ENCODE measurements at places on chromosomes 7 and 10.

- no peak for DNase-seq
Observed at GRCh38 chr7:143416565-143417149, 8.0 kb upstream of the EPHA1 start.

- DNase-seq, result no peak
Observed at GRCh38 chr7:26306790-26307189, 15.1 kb downstream of the SNX10 start.

DNA sequence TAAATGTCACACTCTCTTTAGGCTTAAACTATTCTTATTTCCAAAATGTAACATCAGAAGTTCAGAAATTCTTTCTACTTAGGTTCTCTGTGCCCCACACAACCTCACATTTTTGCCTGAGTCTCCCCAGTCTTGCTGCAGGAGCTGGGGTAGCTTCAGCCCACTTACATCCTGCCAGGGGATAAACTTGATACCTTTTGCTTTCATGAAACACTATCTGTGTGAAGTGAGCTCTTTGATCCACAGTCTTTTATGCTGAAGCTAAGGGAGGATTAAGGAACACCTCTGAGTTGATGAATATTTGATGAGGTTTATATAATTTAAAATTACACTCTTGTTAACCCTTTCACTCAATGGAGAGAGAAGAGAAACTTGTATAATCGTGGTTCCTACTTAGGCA lies 341.0 kb downstream of the AUTS2 start:
- no peak for DNase-seq

DNA sequence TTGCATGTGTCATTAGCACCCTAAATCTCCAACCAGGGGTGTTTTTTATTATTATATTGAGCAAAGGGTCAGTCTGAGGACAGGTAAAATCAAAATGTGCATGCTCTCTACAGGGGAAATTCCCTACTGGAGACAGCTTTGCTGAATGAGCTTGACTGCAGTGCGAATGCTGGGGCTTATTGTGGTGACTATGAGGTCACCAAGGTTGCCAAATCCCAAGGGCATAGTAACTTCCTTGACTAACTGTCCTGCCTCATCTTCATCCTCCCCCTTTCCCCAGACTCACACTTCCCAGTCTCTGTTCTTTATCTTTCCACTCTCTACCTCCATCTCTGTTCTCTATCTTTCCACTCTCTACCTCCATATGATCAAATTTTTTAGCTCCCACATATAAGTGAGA lies 22.9 kb upstream of the AOC1 start:
- DNase-seq, result no peak

- no peak for DNase-seq
Observed at GRCh38 chr7:105202616-105203015, 186.1 kb downstream of the SRPK2 start.

- no peak for DNase-seq
Observed at GRCh38 chr7:105872491-105872890, 3.9 kb downstream of the ATXN7L1 start.

DNA sequence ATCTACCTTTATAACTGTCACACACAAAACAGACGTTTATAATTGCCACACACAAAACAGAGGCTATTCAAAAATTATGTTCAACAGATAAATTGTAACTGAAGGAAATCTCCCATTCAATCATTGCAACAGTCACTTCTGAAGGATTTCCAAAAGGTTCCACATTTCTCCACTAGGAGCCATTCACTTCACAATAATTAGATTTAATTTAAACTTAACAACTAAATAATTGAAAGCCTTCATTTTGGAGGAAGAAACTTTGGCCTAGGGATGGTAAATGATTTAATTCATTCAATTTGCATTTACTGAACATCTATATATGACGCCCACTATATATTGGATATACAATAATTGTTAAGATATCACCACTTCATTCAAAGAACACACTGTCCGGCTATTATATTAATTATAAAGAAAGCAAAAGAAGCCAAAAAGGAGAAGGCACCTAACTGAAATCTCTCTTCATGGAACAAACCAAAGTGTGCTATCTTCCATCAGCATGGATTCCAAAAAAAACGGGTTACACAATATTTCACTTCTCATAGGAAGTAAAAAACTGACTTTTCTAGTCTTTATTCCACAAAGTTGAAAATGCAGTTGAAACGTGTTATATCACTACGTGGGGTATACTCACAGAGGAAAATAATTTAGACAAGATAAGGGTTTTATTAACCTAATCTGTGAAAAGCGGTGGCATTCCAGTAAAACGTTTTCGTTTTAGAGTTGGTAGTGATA lies 1.7 kb downstream of the ATAD1 start:
- no peak for DNase-seq

DNA sequence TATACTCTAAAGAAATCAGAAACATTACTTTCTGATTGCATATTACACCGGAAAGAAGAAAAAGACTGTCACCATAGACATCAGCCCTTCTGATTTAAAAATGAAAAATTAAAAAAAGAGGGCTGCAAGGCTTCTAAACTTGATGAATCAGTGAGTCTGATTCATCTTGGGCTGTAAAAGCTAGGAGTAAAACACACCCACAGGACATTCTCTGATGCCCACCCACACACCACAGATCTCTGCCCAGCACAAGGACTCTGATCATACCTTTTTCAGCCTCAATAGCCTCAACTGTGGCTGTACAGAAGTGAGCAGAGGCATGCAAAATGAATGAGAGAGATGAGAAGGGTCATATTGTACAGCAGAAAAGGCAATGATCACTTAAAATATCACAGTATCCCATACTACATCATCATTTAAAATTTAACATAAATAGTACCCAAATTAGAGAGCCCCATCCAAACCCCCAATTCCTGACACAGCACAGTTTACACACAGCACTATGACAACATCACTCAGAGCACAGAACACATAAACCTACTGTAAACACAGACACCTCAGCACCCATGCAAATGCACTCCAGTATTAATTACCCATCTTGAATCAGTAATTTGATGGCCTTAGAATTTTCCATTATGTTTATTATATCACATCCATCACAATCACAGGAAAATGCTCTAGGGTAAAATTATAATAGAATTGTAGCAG lies 6.4 kb upstream of the MSS51 start:
- DNase-seq, result no peak

DNA sequence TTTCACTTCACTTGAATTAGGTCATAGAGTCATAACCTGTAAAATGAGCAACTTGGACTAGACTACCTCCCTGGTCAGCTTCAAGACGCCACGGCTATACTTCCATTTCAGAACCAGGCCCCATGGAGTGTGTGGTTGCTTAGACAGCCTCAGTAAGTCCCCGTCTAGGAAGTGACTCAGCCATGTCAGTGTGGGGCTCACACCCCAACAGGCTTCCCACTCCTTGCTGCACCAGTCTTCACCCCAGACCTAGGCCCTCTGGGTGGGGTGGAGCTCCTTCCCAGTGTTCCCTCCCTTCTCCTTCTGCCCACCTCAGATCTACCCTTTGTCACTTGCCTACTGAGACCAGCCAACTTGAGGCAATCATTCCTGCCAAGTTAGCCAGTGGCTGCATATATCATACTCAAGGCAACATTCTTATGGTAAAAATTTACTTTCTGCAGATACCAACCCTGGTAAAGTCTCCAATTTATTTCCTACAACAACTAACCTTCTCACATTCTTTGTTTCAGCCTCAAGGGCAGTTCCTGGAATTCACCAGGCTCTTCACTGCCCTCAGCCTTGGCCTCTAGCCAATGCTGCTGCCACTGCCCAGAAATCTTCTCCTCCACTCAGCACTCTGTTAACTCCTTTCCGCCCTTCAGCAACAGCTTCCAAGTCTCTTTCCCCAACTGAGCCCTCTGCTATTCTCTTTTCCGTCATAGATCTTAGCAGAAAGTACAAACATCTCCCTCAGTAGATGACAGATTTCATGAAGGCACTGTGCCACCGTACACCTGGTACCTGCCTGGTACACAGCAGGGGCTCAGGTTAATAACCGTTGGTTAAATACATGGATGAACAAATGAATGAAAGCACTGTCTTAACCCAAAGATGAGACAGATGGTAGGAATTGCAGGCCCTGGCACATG lies 31.3 kb upstream of the ZNRF2 start:
- DNase-seq, result no peak

DNA sequence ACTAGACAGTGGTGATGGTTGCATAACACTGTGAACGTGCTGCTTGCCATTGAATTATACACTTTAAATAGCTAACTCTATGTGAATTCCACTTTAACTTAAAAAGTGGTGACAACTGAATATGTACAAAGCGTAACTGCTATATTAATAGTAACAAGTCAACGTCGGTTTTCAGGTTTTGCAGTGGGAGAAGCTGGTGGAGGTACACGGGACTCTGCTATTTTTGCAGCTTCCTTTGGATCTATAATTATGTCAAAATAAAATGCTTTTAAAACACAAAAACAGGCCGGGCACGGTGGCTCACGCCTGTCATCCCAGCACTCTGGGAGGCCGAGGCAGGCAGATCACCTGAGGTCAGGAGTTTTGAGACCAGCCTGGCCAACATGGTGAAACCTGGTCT lies 21.0 kb downstream of the AP5Z1 start:
- DNase-seq, result no peak

- no peak for DNase-seq
Observed at GRCh38 chr10:88508796-88509195, 74.3 kb downstream of the RNLS start.

DNA sequence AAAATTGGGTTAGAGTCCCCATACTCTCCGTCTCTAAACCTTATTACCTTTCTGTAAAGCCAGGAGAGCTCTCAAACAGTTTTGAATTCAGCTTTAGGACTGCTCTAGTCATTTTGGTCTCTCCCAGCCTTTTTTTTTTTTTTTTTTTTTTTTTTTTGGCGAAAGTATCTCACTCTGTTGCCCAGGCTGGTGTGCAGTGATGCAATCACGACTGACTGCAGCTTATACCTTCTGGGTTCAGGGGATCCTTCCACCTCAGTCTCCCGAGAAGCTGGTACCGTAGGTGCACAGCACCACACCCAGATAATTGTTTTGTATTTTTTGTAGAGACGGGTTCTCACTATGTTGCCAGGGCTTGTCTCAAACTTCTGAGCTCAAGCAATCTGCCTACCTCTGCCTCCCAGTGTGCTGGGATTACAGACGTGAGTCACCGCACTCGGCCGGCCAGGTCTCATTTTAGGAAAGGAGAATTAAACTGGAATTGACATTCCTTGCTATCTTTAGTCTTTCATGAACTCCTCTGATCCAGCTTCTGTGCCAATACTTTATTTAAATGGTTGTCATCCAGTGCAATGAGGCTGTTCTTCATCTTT lies 31.4 kb upstream of the RSU1 start:
- no peak for DNase-seq

- no peak for DNase-seq
Observed at GRCh38 chr7:64485623-64486022, 77.2 kb downstream of the ZNF680 start.

DNA sequence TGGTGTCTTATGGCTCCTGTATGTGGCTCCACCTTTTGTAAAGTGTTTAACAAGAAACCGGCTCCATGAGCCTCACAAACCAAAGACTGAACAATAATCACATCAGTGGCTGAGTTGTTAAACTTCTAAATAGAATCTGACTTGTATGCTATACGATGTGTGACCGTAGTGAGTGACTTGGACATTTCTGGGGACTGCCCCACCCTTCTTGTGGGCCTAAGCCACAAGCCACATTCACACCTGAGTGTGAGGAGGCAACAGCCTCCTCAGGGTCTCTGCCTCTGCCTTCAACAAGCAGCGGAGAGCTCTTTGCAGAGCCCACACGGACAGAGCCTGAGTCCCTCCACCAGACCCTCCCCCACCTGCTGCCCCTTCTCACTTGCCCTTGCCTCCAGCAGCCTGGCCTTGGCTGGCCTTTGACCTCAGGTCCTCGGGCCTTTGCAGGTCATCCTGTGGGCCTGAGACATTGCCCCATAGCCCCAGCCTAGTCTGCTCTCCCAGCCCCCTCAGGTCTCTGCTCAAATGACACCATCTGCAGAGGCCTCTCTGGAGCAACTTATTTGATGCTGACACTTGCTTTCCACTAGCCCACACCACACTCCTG lies 156.8 kb upstream of the TNS3 start:
- no peak for DNase-seq

GRCh38 chr7:135508883-135509588 lies 866 bp downstream of the CNOT4 start:
- DNase-seq, result peak; percentile 33

- no peak for DNase-seq
Observed at GRCh38 chr10:97718178-97718577, 4.6 kb downstream of the MARVELD1 start.

DNA sequence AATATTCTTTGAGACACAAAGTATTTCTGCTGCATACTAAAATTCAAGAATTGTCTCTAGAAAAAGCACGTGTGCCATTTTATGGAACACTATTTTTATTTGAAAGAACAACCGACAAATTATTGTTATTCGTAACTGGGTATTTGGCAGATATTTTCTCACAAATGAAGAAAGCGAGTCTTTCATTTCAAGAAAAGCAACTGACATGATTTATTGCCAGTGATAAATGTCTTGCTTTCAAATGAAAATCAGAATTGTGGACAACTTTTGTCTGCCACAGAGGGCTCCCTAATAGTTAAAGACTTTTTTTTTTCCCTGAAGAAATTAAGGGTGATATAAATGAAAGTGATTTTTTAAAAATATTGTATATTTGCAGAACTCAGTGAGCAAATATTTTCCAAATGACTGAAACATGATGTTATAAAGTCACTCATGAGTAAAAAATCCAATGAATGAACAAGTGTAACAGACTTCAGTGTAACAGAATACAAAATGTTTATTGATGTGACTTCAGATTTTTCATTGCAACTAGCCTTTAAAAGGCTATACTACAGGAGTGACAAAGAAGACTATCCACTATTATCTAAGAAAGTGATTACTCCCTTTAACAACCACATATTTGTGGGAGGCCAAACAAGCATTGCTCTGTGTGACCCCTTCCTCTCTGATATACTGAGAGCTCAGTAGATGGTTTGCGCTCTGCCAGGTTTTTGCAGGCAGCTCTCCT lies 49.0 kb upstream of the SEMA3E start:
- DNase-seq, result no peak

DNA sequence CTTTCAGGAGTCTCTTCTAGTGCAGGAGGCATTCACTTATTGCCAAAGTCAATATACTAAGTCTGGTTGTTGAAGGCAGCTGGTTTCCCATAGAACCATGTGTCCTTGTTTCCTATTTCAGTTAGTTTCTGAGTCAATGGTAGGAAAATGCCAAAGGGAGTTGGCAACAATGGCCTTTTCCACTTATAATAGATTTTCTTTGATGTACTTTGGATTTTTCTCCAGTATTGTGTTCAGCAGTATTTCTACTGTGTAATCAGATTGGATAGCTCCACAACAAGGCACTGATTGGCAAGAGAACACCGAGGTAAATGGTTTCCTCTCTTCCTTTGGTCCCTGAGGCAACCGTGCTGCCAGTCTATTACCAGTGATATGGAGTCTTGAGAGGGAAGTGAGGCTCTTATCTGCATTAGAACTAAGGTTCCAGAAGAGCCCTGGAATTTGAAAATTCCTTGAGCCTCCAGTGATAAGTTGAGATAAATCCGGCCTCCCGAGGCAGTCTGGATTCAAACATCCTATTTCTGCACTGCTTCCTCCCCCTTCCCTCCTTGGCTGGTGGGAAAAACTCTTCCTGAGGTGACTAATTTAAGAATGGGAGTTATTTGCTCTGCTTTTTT lies 7.9 kb upstream of the SEPTIN7 start:
- DNase-seq, result no peak

- DNase-seq, result no peak
Observed at GRCh38 chr7:73431041-73431835, 2.3 kb upstream of the FZD9 start.
